ENCODE measurements at places on chromosomes 3 and 15. TPM values are rescaled to one million over a fixed set of nuclear protein-coding genes. Genes with fewer than 3 reads are reported as not detected.

The IGF1R gene
- 13.6 TPM for total RNA-seq

The CADPS gene
- under 0.01 TPM for total RNA-seq

The CLN6 gene
- 18.7 TPM for total RNA-seq

The TMEM44 gene
- total RNA-seq, result 8.1 TPM

The IREB2 gene
- 21.9 TPM for total RNA-seq

The RAB27A gene
- 4.7 TPM for total RNA-seq
